Hematopoietic multipotent progenitor cell treated with erythropoietin and hydrocortisone succinate and interleukin-3 and kit ligand, for 8 days (in vitro differentiated cells): ENCODE measurements at places on chromosomes 2 and 18.

DNA sequence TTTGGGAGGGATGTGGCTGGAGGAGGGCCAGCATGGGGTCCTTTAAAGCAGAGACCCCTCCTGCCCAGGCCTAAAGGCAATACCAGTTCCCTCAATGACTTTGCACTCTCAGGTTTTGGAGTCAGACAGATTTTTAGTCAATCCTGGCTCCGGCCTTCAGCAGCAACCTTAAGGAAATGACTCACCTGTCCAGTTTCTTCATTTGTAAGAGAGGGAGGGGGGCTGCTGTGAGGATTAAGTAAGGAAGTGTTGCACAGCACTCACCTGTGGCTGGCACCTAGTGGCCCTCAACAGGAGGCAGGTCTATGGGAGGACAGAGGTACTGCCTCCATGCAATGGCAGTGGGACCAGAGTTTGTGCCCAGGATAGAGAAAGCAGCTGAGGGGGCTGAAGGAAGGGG, 13.7 kb downstream of the CNGA3 start:
- no peak for DNase-seq

DNA sequence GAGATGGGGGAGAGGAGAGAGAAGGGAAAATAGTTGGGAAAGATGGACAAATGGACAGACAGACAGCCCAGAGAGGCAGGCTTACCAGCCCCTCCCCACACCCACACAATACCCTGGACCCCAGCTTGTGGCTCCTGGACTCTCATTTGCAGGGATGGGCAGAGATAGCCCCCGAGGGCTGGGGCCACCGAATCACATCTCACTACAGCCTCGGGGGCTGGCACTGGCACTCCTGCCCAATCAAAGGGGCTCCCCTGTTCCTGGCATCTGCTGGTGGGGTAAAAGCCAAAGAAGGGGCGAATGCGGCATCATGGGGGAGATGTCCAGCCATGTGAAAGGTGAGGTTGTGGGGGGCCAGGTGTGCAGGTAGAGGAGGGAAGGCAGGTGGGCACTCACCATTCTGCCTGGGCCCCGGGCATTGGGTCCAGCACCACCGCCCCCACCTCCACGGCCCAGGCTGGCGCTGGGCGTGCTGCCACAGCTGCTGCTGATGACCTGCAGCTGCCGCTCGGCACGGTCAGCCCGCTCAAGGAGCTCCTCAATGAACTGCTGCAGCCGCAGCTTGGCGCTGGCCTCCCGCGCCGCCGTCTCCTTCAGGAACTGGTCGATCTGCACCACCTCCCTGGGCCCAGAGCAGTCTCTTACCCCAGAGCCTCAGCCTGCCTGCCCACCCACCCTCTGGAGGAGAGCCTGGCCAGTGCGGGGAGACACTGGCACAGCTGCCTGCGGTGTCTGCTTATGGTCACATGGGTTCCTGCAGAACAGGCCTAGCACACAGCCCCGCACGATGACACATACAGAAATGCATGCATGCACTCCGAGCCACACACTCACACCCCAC, 18.0 kb downstream of the FBXO41 start:
- DNase-seq: no peak

- no peak for DNase-seq
Observed at GRCh38 chr2:70698847-70699246, 69.2 kb downstream of the ADD2 start.

GRCh38 chr2:240948086-240948485, 42.0 kb downstream of the CROCC2 start:
- no peak for DNase-seq
